ENCODE measurements at places on chromosomes 11 and 22.

GRCh38 chr11:78428266-78428636 lies 10.6 kb upstream of the GAB2 start:
- DNase-seq = no peak

- DNase-seq = no peak
Observed at GRCh38 chr11:1952806-1953482, 5.8 kb downstream of the MRPL23 start.

- DNase-seq = no peak
Observed at GRCh38 chr11:10095412-10096208, 198.4 kb downstream of the SBF2 start.

DNA sequence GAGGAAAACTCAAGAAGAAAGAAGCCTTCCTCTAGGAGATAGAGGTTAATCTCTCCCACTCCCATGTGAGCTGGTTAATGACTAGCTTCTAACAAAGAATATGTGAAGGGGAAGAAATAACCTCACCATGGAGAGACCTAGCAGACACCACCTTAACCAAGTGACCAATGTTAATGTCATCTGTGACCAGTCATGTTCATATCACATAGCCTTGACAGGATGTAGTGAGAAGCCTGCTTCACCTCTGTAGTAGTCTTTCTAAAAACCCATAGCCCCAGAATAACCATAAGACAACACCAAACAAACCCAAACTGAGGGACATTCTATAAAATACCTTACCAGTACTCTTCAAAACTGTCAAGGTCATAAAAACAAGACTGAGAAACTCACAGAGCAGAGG lies 21.5 kb upstream of the POU2AF1 start:
- DNase-seq = no peak

GRCh38 chr11:65870307-65870658 lies 2.3 kb downstream of the EFEMP2 start:
- DNase-seq = no peak

DNA sequence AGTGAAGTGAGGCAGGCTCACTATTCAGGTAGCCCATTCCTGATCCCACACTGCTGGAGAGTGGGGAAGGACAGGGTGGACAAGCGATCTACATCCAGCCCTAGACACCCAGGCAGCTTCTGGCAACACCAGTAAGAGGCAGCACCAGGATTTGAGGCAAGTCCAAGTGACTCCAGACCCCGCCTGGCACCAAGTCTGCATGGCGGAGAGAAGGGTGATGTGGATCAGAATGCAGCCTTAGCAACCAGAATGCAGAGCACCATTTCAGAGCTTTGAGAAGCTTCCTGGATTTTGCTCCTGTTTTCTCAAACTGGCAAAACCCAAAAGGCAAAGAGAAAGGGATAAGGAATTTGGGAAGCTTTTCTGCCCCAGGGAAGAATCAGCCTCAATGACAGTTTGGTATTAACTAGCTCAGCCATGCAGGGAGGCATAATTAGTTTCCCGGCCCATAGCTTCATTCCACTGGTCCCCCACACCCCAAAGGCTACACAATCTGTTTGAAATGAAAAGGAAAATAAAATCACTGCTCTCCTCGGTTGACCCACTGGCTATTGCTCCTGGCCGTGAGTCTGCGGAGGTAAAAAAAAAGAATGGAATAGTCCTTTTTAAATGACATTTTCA lies 17.3 kb downstream of the GALNT18 start:
- DNase-seq = no peak

DNA sequence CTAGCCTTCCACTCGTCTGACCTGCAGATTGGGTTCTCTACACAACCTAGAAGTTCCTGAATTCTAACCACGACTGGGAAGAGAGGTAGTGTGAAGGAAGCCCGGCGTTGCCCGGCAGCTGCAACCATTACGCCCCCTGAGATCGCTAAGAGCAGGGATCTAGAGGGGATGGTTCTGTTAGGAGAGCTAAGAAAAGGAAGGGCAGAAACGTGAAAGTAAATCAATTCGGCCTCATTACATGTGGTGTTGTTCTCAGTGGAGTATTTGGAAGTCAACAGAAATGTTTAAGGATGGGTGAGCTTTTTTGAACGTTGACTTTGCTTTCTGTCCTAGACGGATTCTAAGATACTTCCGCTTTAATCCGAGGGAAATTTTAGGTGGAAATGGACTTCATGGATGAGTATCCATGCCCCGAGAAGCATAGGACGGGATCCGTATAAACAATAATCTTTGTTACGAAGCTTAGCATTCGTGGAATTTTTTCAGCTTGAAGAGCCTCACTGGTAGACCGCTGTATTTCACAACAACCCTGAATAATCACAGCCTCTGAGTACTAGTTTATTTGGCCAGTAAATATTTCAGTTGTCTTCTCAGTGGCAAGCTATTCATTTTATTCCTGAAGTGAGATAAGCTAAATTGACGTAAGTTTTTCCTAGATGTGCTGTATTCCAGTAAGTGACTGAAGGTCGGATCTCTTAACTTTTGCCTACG lies 629 bp downstream of the ATP5MG start:
- DNase-seq = no peak

- no peak for DNase-seq
Observed at GRCh38 chr11:27420722-27421572, 51.6 kb downstream of the LGR4 start.

DNA sequence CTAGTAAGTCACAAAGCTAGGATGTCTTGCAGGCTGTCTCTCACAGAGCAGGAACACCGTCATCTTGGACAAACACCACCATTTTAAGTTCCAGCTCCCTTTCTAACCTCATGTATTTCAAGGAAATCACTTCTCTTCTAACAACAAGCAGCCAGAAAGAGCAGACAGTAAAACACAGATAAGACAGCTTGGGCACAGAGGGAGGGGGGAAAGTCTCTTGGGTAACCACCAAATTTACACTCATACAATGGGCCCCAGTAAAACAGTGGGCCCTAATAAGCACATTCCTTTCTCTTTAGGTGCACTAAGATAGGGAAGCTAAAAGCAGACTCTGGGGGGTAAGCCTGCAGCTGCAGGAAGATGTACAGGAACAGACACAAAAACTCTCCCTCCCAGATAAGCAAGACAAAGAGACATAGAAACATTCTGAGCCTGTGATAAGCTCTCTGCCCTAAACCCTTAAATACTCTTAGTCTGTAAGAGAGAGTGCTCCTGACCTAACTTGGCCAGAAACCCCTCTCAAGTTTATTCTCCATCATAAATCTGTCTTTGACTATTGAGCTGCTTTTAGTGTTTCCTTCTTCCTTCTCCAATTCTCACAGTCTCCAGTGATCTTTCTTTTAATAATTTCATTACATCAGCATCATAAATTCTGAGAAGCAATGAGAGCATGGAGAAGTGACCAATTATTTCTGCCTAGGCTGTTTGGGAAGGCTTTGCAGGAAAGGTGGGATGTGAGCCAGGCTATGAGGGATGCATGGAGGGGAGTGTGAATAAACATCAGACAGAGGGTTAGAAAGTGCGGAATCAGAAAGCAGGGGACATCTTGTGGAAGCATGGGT lies 7.4 kb downstream of the OR10D3 start:
- no peak for DNase-seq

GRCh38 chr11:113613619-113614018 lies 92.5 kb downstream of the TMPRSS5 start:
- no peak for DNase-seq

DNA sequence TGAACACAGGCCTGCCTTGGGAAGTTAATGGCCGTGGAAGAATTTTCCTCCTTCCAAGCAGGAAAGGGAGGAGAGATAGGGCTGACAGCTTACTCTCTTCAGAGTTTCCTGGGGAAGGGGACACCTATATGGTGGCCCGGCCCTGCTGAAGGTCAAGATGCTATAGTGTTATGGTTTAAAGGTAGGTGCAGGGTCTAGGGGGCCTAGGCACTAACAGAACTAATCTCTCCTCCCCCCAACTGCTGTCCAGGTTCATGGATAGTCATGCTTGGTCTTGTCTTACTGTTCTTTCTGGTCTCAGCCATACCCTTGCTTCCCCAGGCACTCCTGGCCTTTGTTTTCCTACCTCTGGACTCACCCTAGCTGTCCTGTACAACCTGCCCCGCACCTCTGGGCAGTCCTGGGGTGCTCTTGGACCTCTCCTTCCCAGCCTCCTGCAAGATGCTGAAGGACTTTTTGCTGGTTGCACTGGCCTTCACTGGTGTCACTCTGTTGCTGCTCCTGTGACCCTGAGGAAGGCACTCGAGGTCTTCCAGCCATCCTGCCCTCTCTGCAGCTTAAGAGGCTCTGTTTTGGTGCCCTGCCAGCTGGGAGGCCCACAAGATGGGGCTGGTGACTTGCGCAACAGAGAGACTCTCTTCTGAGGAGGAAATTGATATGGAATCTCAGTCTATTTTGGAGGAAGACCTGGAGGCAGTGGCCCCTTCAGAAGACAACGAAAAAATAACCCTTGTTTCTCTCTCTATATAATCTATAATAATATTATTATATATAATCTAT lies 17.9 kb downstream of the SEC14L3 start:
- no peak for DNase-seq

GRCh38 chr22:23179381-23180299 lies 669 bp upstream of the BCR start:
- DNase-seq = no peak

DNA sequence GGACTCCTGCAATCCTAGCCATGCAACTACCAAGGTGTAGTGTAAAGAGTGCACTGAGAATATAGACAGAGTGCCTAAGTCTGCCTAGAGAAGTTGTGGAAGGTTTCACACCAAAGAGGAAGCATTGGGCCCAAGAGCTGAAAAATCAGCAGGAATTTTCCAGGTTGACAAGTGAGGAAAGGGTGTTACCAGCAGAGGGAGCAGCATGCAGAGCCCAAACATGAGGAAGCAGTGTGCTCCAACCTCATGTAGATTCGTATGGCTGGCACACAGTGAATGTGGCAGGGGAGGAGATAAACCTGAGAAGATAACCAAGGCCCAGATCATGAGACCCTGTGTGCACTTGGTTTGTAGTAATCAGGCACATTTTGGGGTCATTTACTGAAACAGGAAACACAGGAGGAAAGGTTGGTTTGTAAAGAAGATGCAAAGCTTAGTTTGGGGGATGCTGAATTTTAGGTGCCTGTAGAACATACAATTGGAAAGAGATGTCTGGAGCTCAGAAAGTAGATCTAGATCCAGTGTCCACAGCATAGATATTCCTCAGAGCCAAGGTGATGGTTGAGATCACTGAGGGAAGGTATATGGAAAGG lies 1.7 kb downstream of the HPX start:
- DNase-seq = peak; percentile 41

DNA sequence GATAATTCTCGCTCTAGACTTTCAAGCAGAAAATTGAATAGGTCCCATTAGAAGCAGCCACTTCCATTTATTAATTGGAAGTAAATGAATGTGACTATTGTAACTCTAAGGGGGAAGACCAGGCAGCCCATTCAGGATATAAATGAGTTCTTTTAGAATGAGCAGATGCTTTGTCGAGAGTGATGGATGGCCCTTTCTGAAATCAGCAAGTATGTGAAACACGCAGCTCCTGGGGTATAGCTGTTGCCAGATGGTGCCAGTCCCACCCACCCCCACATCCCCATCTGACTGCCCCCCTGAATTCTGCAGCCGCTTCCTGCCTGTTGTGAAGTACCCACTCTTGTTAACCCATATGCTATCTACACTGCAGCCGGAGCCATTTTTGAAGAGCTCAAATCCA lies 3.7 kb downstream of the SLC15A3 start:
- no peak for DNase-seq

- no peak for DNase-seq
Observed at GRCh38 chr22:32545801-32546200, 71.2 kb downstream of the FBXO7 start.

Measured in GDM1 (cell line).